ENCODE measurements at places on chromosomes 4 and X.
A peak's percentile ranks its signal among the peaks of the same experiment; 100 is the strongest.

DNA sequence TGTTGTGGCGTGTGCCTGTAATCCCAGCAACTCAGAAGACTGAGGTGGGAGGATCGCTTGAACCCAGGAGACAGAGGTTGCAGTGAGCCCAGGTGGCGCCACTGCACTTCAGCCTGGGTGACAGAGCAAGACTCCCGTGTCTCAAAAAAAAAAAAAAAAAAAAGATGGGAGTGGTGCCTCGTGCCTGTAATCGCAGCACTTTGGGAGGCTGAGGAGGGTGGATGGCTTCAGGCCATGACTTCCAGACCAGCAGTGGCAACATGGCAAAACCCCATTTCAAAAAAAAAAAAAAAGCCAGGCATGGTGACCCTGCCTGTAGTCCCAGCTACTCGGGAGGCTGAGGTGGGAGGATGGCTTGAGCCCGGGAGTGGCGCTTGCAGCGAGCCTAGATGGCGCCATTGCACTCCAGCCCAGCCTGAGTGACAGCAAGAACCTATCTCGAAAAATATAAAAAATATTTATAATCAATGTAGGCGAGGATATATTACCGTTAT lies 27.0 kb downstream of the EIF2S3 start:
- DNase-seq = peak; percentile 9

GRCh38 chrX:8946563-8946962 lies 87.4 kb downstream of the FAM9B start:
- no peak for DNase-seq

DNA sequence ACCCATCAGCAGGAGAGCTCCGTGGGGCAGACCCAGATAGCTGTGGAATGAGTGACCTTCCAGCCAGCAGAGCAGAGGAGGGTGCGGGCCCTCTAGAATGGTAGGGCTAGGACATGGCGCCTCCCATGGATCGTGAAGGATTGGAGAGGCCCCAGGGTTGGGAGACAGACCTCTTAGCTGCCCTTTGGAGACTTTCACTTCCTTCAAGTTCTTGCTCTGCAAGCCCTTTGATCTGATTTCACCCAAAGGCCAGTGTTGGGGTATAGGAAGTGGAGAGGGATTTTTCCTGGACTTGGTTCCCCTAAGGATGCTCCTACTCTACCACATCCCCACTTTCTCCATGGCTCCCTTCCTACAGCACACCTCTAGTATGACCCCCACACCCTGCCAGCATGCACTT lies 3.0 kb downstream of the SASH3 start:
- DNase-seq = no peak

DNA sequence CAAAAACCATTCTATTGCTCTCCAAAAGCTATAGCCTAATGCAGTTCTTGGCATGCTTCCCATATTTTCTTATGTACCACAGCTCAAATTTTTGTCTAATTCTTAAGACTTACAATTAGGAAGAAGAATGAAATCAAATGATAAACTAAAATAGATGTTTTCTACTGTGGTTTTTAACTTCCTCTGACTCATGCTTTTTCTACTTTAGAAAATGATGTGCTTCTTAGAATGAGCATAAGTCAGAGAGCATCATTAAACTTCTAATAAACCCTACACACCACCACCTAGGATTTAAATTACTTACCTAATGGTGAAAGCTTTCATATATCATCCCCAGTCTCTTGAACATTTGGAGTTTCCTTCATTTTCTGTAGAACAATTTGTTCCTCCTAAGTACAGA lies 217.0 kb upstream of the NDST3 start:
- no peak for DNase-seq

DNA sequence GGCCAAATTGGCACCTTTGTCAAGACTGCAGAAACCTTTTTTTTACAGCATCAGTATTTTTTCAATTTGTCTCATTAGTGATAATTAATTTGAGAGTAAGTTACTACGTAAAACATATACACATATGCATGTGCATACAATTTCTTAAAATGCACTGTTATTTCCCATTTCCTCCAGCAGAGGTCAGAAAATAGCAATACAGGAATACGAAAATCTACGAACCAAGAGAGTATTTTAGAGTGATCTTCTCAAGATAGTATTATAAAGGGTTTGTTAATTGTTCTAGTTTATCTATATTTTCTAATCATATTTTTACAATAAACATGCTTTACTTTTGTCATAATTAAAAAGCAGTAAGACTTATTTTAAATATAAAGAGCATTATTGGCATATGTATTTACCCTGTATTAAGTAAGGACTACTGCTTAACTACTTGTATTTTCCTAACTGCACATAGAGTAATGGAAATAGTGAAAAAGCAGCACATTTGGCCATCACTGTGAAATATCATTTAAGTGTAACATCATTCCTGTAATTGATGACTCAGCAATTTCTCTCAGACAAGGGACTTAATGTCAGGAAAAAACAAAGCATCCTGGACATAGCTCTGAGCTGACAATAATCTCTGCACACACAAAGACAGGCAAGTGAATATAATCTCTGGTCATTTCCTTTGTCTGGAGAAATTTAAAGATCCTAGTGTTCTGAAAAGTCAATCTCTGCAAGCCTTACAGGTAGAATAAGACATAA lies 45.6 kb downstream of the MAOB start:
- DNase-seq = no peak

GRCh38 chr4:56187688-56188087 lies 199.6 kb downstream of the AASDH start:
- no peak for DNase-seq

DNA sequence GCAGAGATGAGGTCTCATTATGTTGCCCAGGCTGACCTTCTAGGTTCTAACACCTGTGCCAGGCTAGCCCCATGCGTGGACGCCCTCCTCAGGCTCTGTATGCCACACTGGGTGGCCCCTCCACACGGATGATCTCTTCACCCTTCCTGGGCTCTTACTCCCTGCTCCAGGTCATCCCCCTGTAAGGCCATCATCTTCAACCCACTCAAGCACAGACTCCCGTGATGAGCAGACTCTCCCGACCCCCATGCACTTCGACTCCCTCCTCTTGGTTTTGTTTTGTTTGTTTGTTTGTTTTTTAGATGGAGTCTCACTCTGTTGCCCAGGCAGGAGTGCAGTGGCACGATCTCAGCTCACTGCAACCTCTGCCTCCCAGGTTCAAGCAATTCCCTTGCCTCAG lies 70.9 kb downstream of the HPRT1 start:
- DNase-seq = no peak

Measured in H1 (cell line).